HepG2 (cell line): ENCODE measurements at places on chromosomes 6 and 20. TPM values are rescaled to one million over a fixed set of nuclear protein-coding genes. Genes with fewer than 3 reads are reported as not detected.

DNA sequence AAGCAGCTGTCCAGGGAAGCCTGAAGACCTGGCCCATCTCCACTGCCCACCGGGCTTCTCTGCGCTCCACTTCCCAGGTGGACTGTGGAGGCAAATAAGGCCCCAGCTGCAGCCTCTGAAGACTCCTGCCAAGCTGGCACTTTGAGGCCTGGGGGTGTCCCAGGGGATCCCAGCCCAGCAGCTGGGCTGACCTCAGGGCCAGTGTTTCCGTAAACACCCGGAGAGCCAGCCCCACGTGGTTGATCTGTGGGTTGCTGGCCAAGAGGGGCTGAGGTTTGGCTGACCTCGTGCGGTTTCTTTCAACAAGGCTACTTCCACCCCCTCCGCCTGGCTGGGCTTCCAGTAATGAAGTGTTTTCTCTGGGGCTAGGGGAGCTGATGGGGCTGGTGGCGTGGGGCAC lies 12.4 kb upstream of the CCN5 start:
- DNase-seq = no peak

DNA sequence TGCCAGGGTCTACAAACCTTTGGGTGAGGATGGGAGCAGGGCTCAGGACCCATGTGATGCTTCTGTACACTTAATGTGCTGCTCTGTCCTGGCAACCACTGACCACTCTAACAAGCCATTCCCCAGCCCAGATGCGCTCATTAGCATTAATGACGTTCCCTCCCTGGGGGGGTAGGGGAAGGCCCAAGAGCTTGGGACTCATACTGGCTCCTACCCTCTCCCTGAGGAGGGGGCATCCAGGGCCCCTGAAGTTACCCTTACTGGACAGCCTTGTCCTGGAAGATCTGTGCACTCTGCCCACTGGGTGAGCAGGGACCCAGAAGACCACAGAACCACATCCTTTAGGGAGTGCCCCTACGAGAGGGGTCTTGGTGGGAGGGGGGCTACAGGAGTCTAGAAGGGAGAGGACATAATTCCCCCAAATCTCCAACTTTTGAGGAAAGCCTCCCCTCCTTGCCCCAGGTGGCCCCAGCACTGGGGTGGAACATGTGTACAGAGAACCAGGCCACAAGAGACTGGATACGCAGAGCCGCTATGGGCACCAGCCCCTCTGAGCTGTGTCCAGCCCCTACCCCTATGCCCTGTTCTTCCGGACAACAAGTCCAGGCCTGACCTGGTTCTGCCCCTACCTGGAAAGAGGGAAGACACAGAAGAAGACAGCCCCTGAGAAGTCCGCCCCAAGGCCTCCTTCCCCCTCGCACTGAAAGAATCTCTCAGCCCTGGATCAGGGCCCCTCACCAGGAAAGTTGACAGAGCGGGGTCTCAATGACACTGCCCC lies 1.4 kb downstream of the TEAD3 start:
- no peak for DNase-seq

DNA sequence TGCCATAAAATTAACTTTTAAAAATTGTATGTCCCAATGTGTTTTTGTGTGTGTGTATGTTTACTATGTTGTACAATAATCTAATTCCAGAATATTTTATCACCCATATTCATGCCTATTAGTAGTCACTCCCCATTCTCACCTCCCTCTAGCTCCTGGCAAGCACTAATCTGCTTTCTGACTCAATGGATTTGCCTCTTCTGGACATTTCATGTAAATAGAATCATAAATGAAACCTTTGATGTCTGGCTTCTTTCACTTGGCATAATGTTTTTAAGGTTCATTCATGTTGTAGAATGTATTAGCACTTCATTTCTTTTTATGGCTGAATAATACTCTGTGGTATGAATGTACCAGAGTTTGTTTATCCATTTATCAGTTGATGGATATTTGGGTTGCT lies 15.4 kb downstream of the SH3BGRL2 start:
- DNase-seq = no peak

DNA sequence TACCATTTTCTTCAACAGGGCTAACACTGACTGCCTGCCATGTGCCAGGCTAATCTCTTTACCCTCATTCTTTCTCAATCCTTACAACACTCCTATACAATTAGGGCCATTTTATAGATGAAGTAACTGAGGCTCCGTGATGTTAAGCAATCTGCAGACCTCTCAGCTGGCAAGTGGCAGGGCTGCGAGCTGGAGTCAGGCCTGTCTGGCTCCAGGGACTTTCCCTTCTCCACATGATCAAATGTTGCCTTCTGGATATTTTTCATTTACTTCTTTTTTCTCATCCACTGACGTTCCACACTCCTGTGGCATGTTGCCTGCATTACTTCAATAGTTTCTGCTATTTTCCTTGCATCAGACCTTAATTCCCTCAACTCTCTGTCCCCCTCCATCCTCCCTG lies 55.2 kb upstream of the TAGAP start:
- DNase-seq = no peak

DNA sequence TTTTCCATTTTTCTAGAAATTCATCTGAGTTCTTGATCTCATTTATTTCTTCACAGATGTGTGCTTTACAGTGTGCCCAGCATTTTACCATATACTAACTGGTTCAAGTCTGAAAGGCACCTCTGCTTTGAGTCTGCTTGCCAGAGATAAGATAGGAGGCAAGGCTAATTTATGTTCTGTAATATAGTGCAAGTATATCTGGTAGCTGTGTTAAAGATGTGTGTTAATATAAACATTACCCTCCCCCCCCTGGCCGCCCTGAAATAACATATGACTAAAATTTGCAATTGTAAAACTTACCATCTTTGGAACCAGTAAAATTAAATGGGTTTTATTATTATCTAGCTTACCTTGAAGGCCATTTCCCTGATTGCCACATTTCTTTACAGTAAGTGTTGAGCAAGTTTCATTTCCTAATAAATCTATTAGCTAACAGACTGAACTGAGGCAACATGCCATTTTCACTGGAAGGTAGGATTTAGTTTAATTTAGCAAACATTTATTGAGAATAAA lies 2.7 kb downstream of the FBXO9 start:
- no peak for DNase-seq

GRCh38 chr6:87803791-87804190 lies 101.8 kb upstream of the AKIRIN2 start:
- DNase-seq = no peak

- DNase-seq = no peak
Measured at GRCh38 chr6:82995066-82995465, 70.6 kb downstream of the UBE3D start.

DNA sequence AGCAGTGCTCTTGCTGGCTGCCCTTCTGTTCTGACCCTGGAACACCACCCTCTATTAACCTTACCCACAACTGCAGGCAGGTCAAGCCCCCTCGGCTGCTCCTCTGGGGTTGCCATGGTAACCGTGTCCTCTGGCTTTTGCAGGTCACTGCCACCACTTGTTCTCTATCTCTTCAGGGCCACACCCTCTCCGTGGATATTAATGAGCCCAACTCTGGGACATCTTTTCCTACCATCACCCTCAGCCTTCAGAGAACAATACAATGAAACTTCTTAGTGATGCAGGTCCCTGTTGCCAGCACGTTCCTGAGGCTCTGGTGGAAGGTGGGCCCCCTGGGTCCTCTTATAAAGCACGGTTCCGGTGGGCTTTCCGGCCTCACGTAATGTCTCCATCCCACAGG lies 30.8 kb upstream of the MICB start:
- no peak for DNase-seq

DNA sequence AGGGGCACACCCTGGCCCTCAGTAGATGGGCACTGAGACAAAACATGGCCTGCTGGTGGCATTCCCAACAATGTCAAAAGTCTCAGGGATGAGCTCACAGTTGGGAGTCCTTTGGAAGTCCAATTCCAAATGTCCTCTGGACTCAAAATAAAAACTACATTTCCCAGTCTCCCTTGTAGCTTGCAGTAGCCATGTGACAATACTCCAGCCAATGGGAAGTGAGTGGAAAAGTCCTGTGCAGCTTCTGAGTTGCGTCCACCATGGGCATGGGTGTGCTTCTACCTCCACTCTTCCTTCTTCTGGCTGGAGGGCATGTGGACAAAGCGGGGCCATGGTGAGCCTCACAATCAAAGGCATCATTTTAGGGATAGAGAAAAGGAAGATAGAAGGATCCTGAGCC lies 5.8 kb upstream of the ADAM33 start:
- peak; percentile 44 for DNase-seq

DNA sequence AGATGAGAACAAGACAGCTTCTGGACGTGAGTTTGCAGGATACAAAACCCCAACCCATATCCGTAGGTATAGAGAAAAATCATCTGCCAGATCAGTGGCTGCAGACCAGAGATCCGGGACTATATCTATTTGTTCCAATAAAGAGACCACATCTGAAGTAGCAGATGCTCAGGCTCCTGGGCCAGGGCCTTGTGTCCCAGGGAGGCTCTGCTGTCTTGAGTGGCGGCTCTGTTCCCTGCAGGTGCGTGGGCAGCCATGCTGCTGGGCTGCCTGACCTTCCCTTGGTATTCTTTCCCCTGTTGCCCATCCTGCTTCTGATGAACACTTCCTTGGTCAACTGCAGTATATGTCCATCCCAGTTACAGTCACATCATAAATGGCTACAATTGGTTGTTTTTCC lies 34.9 kb downstream of the ERMARD start:
- DNase-seq = no peak

DNA sequence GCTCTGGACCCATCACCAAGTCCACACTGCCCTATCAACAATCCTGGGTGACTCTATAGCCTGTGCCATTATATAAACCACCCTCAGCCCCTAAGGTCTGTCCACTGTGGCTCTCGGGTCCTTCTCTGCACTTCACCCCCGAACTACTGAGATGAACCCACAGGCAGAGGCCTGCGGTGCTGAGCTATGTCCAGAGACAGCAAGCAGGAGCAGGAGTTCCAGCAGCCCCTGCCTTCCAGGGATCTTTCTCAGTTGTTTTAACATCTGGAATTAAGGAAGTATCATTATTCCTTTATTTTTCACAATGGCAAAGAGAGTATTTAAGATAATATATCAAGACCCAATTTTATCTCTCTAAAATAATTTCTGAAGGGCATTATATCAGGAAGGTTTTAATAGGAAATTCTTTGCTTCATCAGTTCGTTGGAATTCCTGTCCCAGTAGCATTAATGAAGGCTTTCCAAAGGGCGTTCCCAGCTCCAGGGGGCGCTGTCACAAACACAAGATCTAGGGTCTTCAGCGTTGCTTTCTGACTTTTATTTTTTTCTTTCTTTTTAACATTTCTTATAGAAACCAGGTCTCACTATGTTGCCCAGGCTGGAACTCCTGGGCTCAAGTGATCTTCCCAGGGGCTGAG lies 27.3 kb downstream of the RRBP1 start:
- peak; percentile 53 for DNase-seq

DNA sequence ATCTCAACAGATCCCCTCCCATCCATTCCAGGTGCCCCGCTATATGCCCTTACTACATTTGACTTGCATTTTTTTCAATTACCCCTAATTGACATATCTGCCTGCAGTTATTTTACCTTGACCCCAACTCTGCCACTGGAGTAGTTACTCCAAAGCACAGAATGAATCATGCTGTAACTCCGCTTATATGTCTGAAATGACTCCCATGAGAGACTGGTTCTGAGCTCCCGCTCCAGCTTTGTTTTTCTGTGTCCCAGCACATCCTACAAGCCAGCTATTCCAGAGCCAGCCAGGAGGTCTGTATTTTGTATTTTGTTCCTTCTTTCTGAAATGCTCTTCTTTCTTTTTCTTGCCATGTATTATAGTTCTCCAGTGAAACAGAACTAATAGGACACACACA lies 10.9 kb upstream of the NOX3 start:
- no peak for DNase-seq

DNA sequence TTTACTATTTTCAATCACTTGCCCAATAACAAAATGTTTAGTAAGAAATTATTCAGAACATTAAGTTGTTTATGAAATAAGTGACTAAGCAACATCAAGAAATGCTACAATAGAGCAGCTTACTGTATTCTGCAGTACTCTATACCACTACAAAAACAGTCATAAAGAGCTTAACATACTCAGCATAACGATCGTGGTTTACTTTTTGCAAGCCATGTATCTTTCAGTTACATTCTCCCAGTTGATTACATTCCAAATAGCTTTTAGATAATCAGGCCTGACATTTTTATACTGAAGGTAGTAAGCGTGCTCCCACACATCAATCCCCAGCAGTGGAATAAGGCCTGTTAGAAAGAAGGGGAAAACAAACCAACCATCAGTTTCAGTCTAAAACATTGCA lies 10.7 kb downstream of the SOD2 start:
- DNase-seq = no peak

DNA sequence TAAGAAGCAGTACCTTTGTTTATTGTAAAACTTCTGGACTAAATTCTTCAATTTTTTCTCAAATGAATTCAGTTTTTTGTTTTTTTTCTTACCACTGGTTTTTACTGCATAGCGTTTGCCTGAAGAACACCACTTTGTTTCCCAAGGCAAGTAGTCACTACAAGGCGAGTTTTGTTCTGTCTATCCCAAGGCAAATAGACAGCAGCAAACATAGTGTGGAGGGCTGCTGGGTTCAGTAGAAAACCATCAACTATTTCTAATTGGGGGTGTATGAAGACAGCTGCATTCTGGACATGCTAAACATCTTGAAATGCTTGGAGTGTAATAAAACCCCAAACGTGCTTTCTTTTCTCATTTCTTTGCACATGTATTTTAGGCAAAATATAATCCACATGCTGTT lies 197.4 kb downstream of the ESR1 start:
- no peak for DNase-seq

GRCh38 chr20:56222945-56223344 lies 25.6 kb upstream of the MC3R start:
- DNase-seq = no peak

- DNase-seq = no peak
Measured at GRCh38 chr20:13852306-13852705, 67.5 kb downstream of the NDUFAF5 start.

DNA sequence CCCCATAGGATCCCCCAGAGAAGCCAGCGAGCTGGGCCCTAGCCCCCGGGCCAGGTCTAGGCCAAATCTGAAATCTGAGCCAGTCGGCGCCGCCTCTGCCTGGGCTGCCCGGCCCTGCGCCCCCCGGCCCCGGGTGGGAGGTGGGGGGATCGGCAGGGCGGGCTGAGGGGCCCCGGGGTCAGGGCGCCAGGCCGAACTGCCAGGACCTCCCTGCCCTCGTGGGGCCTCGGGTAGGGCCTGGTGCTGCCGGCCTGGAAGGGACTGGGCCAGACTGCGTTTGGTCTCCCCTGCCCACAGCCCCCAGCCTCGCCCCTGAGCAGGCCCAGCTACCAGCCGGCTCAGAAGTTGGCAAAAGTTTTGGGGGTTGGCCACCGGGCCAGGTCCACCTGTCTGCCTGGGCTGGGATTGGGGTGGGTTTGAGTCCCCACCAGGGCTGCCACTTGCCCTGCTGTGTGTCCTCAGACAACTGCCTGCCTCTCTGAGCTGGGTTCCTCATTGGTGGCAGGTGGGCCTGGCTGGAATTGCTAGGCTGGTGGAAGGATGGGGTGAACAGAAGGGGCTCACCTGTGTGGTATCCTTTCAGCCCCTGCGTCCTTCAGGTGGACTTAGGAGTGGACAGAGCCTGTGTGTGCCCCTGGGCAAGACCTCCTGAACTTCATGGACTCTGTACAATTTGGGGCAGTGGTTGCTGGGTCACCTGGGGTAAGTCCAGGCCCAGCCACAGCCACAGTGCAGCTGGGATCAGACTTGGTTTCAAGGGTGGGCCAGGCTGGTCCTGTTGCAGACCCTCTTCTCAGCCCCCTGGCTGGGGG lies 801 bp downstream of the SRC start:
- DNase-seq = no peak

GRCh38 chr6:151497905-151498304 lies 4.1 kb downstream of the CCDC170 start:
- DNase-seq = peak; percentile 18

ID1 gene
- 315 and 419 TPM in 2 replicates for total RNA-seq

SPATA2 gene
- total RNA-seq = 3.2 and 4.3 TPM in 2 replicates

PCK1 gene
- total RNA-seq = 5.4 and 12.6 TPM in 2 replicates

LAMA4 gene
- total RNA-seq = not detected in 2 replicates

CDH4 gene
- not detected in 2 replicates for total RNA-seq

BEND6 gene
- 0.20 and 0.25 TPM in 2 replicates for total RNA-seq
